ENCODE measurements at places on chromosomes 11 and 22.

DNA sequence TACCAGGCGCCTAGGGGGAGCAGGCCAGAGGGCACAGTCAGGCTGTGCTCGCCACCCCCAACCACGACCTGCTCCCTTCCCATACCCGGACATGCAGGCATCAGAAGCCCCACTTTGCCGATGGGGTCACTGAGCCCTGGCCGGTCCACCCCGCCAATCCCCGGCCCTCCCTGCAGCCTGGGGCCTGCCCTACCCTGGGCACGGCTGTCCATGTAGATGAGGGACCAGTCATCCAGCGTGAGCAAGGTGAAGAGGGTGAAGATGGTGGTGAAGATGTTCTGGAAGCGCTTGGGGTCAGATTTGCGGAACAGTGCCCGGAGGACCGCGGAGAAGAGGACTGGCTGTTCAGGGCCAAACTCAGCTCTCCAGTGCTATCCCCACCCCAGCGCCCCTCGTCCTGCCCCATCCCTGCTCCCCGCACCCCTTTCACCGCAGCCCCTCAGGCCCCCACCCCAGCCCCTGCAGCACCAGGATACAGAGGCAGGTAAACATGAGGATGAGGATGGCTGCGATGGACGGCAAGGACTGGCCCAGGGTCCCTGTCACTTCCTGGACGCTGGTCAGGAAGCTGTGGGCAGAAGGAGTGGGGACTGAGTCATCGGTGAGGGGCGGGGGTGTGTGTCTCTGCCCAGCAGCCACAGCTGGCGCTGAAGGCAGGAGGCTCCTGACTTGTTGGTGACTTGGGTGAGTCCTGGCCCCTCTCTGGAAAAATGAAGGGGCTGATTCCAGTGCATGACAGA, 5.5 kb downstream of the CATSPER1 start:
- peak; percentile 59 for DNase-seq

- no peak for DNase-seq
Measured at GRCh38 chr11:45901626-45902025, 5.4 kb downstream of the FREY1 start.

DNA sequence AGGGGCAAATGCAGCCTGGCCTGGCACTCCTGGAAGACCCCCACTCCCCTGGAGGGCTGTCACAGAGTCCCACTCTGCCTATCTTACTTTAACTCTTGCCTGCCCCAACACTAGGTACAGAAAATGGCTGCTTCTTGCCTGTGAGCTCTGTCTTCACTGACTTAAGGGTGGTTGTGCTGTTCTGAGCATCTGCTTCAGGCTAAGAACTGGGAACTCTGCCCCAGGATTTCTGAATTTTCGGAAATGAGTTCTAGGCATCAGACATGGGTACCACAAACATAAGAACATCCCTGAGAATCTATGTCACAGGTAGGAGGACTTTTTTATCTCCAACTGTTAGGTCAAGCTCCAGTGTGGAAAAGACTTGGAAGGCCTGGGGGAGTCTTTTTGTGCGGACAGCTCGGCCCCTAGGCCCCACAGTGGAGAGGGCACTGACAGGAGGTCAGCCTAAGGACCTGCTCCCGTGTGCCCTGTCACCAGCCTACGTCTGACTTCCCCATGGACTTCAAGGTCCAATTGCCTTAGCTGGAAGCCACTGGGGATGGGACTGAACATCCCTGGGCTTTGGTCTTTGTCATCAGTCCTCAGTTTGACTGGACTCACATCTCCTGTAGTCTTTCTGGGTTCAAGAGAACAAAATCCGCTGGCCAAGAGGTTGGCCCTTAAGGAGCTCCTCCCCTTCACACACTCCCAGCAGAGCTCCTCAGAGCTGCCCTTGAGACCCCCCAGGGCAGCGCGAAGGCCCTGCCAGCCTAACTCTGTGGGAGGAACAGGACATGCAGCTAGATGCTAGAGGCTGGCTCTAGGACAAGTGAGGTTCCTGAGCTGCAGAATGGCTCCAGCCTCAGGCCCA, 31.9 kb downstream of the PPP2R1B start:
- DNase-seq, result no peak

DNA sequence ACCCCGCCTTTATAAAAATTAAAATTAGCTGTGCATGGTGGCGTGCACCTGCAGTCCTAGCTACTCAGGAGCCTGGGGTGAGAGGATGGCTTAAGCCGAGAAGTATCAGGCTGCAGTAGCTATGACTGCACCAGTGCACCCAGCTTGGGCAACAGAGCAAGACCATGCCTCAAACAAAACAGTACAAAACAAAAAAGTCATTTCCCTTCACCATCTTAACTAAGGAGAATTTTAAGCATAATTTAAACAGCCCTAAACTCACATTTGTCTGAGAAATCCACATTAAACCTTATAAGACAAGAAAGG, 23.3 kb upstream of the TFIP11 start:
- DNase-seq, result no peak

DNA sequence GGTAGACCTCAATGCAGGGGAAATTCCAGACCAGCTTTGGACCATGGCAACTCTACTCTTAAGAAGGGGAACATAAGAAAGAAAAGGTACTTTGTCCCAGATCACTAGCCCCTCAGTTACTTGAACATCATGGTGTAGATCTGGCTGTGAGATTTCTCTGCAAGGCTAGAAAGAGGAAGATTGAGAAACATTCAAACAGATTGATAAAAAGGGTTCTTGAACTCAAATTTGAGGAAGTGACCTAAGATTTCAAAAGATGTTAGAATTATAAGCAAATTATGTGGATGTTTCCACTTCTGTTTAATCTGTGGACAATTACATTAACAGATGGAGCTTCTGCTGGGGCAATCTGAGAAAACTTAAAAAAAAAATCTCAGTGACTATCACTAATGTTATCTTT, 21.8 kb upstream of the UPB1 start:
- no peak for DNase-seq

- DNase-seq, result no peak
Measured at GRCh38 chr11:131865860-131866259, 495.4 kb downstream of the NTM start.

- no peak for DNase-seq
Measured at GRCh38 chr22:17241576-17242330, 22.5 kb upstream of the ADA2 start.

DNA sequence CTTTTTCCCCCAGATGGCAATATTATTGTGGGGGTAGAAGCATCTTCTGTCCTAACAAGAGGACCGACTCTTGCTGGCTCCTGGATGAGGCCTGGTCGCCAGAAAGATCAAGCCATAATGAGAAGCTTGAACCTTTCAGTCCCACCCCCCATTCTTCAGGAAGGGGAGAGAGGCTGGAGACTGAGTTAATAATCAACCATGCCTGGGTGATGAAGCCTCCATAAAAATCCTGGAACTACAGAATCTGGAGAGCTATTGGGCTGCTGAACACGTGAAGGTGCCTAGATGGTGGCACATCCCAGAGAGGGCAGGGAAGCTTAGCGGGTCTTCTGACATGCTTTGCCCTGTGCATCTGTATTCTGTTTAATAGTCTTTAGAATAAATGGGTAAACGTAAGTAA, 16.3 kb downstream of the AP5B1 start:
- no peak for DNase-seq

DNA sequence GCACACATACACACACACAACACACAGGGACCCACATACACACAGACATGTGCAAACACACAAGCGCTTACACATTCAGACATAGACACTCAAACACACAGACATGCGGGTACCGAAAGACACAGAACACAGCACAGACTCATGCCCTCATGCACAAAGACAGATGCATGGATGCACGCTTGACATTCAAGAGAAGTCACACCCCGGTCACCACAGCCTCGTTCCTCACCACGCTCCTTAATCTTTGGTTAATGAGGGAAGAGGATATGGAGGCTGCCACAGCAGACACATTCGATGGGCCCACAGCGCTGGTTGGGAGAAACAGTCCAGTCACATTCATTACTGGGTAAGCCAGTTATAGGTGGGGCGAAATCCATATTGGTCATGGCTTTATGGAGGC, 51.9 kb upstream of the EIF3D start:
- DNase-seq, result no peak

DNA sequence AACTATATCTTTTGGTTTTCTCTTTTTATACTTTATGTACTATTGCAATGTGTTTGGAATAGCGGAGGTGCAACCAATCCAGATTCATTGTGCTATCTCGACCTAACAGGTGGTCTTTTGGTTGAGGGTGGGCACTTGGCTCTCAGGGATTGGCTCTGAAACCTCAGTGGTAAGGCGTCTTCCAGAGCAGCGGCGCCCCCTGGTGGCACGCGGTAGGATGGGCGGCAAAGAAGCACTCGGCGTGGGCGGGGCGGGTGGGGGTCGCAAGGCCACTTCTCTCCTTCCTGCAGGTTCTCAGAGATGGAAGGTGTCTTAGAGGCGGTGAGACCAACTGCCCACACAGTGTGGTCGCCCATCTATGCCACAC, 19.2 kb upstream of the PLET1 start:
- peak; percentile 56 for DNase-seq

- DNase-seq, result no peak
Measured at GRCh38 chr22:40302149-40302548, 44.2 kb upstream of the ADSL start.

- DNase-seq, result no peak
Measured at GRCh38 chr11:72869831-72870230, 55.6 kb downstream of the ATG16L2 start.

DNA sequence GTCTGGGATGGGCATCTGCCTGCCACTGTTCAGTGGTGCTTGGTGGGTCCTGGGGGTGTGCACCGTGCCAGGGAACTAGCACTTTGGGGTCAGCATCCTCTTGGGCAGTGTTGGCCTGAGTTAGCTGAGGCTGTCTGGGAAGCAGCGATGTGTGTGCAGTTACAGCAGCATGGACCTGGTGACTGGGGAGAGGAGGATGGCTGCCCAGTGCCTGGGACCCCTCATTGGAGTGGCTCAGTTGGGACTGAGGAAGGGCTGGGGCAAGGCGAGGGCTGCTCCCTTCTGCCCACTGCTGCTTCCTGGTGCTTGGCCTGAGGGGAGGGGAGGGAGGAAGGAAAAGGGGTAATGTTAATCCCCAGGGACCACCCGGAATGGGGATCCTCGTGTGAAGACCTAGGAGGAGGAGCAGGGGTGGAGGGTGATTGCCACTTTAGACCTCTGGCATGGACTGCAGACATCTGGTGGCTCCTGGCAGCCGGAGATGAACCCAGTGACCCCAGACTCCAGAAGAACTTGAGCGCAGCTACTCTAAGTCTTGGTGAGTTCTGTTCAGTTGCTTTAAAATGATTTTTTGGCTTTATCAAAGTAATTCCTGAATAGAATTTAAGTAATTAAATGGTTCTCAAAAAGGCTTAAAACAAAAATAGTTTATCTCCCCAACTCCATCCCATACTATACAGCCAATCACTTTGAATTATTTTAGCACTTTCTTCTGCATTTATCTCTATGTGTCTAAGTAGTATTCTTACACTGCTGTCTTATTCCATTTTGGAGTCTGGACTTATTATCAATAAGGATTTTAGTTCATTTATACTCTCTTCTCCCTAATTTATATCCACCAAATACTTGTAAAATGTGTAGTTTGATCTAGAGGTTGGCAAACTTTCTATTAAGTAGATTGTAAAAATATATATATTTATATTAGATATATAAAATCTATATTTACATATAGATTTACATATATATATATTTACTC, 15.4 kb upstream of the TMEM191C start:
- DNase-seq, result no peak

DNA sequence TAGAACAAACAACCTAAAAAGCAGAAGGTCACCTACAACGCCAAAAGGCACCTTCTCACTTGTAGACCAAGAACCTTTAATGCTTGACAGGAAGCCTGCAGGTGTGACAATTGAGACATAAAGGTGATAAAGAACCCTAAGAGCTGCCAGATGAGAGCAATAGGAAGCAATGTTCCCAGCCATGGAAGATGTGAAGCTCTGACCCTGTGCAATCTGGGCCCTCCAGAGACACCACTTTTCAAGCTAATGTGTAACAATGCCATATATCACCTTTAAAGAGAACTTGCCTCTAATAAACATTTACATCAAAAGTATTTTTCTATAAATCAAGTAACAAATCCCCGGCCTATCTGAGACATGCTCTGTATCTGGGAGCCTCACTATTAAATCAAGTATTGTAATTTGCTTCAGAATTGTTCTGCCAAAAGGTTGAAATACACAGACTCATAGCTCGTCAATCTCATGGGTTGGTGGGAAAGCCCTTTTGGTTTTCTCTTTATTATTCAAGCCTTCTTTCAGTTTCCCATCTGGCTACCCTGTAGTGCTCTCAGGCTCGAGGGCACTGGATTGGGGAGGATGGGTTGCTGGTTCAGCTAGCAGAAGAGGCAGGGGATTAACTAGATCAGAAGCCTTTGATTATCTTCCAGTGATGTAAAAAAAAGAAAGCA, 368.9 kb downstream of the BUD13 start:
- DNase-seq, result no peak

GRCh38 chr22:50148991-50149721, 21.4 kb upstream of the PANX2 start:
- peak; percentile 67 for DNase-seq

- DNase-seq, result no peak
Measured at GRCh38 chr11:7637447-7638157, 35.7 kb downstream of the CYB5R2 start.

GRCh38 chr11:72202571-72202970, 10.6 kb downstream of the FOLR1 start:
- DNase-seq, result no peak

DNA sequence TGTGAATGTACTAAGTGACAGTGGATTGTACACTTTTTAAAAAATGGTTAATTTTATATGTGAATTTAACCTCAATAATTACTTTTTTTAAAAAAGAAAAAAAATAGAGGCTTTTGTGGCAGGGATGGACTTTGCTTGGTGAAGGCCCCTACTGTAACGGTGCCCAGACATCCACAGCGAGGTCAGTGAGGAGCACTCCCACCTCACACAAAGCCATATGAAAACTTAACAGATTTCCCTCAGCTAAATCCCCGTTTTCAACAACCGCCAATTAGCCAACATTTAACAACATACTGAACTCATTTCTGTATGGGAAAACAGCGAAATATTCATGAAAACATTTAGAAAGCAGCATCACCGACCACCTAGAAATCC, 642 bp upstream of the C11orf58 start:
- no peak for DNase-seq

DNA sequence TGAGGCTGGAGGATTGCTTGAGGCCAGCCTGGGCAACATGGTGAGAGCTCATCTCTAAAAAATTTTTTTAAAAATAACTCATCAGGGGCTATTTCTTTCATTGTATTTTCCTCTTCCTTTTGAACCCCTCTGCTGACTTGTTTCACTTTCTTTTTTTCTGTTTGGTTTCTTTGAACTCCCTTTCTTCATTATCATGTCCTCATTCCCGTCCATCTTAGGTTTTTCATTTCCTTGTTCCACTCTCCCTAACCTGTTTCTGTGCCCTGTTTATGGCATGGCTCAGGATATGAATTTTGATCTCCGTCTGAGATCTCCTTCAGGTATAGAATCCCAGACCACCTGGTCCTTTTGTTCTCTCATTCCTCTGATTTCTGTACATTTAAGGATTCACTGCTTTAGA, 12.5 kb downstream of the MARK2 start:
- no peak for DNase-seq

DNA sequence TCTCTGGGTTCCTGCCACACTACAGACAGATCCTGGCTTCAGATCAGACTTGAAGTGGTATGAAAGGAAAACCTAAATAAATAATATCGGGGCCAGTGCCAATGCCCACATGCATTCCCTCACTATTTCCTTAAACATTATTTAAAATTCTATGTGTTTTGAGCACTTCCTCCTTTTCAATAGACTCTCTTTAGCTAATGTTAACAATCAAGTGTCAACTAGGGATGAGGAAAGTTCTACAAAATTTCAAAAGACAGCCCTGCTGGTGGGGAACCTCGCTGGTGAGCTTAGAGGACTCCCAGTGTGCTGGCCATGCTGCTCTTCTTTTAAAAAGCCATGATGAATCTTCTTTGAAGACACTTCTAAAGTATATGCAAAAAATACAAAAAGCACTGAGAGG, 87.5 kb downstream of the ENTHD1 start:
- no peak for DNase-seq

- DNase-seq, result no peak
Measured at GRCh38 chr11:69816671-69817070, 2.5 kb downstream of the FGF3 start.

All from A549 (cell line).